NCI-H1436 (cell line): ENCODE measurements at places on chromosomes 12 and 14.

GRCh38 chr14:36455241-36455627 lies 64.8 kb downstream of the NKX2-1 start:
- DNase-seq = no peak

DNA sequence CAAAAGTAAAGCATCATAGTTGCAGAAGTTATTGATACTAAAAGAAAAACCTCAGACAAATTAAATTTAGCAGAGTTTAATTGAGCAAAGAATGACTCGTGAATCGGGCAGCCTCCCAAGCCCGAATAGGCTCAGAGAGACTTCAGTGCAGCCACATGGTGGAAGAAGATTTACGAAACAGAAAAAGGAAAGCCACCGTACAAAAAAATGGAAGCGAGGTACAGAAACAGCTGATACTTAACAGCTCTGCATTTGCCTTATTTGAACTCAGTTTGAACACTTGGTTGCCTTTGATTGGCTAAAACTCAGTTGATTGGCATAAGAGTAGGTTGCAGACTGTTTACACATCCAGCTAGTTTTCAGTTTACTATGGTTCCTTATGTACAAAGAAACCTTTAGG lies 12.9 kb downstream of the TTC9 start:
- DNase-seq = no peak

DNA sequence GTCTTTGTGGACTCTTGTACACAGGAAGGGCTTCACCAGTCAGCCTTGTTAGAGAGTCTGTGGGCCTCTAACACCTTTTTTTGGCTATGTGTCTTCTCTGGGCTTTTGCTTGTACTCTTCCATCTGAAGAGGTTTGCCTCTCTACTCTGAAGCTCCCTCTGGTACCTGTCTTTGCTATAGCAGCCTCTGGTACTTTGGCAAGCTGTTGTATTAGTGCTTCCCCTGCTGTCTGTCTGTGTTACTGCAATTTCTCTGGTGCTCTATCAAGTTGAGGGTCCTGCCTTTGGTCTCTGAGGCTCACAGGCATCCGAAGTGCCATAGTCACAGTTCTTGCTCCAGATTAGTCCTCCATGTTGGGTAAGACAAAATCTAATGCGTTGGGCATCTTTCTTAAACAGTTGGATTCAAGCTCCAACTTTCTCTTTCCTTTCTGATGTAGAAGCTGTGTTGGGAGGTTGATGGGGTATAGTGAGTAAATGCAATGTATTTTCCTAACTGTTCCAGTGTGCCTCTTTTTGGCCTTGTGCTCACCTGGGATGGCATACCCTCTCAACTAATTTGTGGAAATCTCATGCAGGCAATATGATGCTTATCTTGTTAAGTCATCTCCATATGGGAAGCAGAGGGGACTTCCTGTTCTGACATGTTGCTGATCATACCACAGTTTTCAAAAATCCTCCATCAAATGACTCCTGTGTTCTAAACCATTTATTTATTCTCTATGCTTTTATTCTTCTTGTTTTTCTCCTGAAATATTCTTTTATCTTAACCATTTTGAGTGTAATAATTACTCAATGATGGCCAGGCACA lies 88.8 kb downstream of the ATF7IP start:
- peak; percentile 41 for DNase-seq

GRCh38 chr14:65849558-65849957 lies 437.0 kb downstream of the FUT8 start:
- DNase-seq = no peak

GRCh38 chr14:91396959-91397815 lies 20.4 kb downstream of the CCDC88C start:
- DNase-seq = no peak

GRCh38 chr14:76651410-76652055 lies 109.7 kb upstream of the VASH1 start:
- no peak for DNase-seq

DNA sequence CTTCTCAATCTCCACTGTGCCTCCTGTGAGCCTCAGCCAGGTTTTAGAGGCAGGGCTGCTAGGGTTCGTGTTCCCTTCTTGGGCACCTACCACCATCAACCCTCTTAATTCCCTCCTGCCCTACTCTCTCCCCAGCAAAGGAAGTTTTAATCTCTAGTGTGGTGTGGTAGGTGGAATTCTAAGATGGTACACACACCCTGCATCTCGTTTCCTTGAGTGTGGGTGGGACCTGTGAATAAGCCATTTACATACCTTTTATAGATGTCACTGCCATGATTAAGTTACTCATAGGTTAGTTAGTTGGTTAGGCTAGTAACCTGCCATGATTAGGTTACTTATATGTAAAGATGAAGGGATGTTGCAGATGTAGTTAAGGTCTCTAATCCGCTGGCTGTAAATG lies 114.8 kb upstream of the VRK1 start:
- no peak for DNase-seq
